ENCODE measurements at places on chromosomes 6 and 20. TPM values are rescaled to one million over a fixed set of nuclear protein-coding genes. Genes with fewer than 3 reads are reported as not detected.

PGC gene
- total RNA-seq, result not detected

RBM39 gene
- 357 TPM for total RNA-seq

PRDM1 gene
- total RNA-seq, result 0.58 TPM

MEP1A gene
- total RNA-seq, result not detected

PTCRA gene
- total RNA-seq, result not detected

RBBP8NL gene
- total RNA-seq, result not detected

PDE7B gene
- 60.0 TPM for total RNA-seq

IMPG1 gene
- not detected for total RNA-seq

EYA4 gene
- total RNA-seq, result 2.0 TPM

C20orf204 gene
- 0.77 TPM for total RNA-seq

COL9A3 gene
- 0.19 TPM for total RNA-seq

SYCP2L gene
- not detected for total RNA-seq

GSTA2 gene
- not detected for total RNA-seq

CASP8AP2 gene
- 12.7 TPM for total RNA-seq

SNX9 gene
- total RNA-seq, result 58.3 TPM

WFDC5 gene
- total RNA-seq, result not detected

ANGPT4 gene
- total RNA-seq, result under 0.01 TPM

CLPSL2 gene
- total RNA-seq, result not detected

TFEB gene
- 3.4 TPM for total RNA-seq

MACROD2 gene
- total RNA-seq, result under 0.01 TPM

TFAP2D gene
- total RNA-seq, result not detected

HLA-A gene
- total RNA-seq, result 680 TPM

CBFA2T2 gene
- total RNA-seq, result 3.3 TPM

ESR1 gene
- total RNA-seq, result 1.1 TPM

TSPO2 gene
- total RNA-seq, result not detected

TBXT gene
- not detected for total RNA-seq

STX11 gene
- total RNA-seq, result 3.1 TPM

PAK5 gene
- total RNA-seq, result not detected

DPPA5 gene
- not detected for total RNA-seq

FHL5 gene
- not detected for total RNA-seq

TP53TG5 gene
- not detected for total RNA-seq

VSX1 gene
- total RNA-seq, result not detected

NR2E1 gene
- not detected for total RNA-seq

MCM8 gene
- total RNA-seq, result 25.9 TPM

SLC35D3 gene
- total RNA-seq, result under 0.01 TPM

ARMH2 gene
- not detected for total RNA-seq

SLC17A1 gene
- total RNA-seq, result not detected

CALHM5 gene
- 17.2 TPM for total RNA-seq

FRMD1 gene
- not detected for total RNA-seq

BPIFB4 gene
- total RNA-seq, result not detected

ZSWIM1 gene
- total RNA-seq, result 3.4 TPM

ADGRF4 gene
- total RNA-seq, result 0.28 TPM

NKAIN4 gene
- not detected for total RNA-seq

PNISR gene
- 34.1 TPM for total RNA-seq

DUSP15 gene
- not detected for total RNA-seq

SCRT2 gene
- total RNA-seq, result not detected

TP53INP2 gene
- total RNA-seq, result 1.2 TPM
